ENCODE measurements at places on chromosomes 3 and 15.

- DNase-seq: peak; percentile 47
These were observed 665 bp downstream of the GLB1 start for GRCh38 chr3:33096093-33096868.

DNA sequence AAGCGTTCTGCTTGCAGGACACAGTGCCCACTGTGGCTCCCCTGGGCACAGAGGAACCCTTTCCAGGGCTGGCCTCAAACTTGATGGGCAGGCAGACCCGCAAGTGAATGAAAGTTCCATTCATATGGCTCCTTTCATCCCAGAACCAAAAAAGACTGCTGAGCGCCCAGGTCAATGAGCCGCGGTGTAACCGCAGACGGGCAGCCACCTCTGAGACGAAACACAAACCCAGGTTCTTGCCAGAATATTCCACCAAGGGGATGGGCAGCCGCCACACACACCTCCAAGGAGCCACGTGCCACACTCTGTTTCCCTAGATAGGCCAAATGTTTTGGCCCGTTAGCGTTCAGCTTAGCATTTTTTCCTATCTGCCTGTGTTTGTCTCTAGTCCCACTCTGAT is 82.8 kb upstream of the IGF1R start:
- no peak for DNase-seq

GRCh38 chr3:159128628-159129027 is 326.8 kb downstream of the MFSD1 start:
- no peak for DNase-seq

GRCh38 chr15:41772720-41773331 is 1.5 kb upstream of the MAPKBP1 start:
- peak; percentile 63 for DNase-seq

- DNase-seq: no peak
These were observed 120.2 kb upstream of the ALCAM start for GRCh38 chr3:105246536-105246935.

DNA sequence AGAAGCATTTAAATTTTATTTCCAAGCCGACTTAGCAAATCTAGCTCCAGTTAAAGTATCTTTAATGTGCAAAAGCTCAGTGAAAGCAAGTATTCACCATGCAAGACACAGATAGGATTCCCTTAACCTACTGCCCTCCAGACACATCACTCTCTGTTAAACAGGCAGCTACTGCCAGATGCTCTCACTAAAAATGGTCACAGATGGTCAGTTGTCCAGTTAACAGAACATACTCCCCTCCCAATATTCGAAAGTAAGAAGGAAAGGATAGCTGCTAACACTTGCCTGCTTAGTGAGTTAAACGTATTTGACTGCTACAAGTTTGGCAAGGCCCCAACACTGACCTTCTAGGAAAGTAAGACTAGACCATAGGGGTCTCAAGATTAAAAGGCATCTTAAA is 73.7 kb downstream of the PRTG start:
- no peak for DNase-seq

DNA sequence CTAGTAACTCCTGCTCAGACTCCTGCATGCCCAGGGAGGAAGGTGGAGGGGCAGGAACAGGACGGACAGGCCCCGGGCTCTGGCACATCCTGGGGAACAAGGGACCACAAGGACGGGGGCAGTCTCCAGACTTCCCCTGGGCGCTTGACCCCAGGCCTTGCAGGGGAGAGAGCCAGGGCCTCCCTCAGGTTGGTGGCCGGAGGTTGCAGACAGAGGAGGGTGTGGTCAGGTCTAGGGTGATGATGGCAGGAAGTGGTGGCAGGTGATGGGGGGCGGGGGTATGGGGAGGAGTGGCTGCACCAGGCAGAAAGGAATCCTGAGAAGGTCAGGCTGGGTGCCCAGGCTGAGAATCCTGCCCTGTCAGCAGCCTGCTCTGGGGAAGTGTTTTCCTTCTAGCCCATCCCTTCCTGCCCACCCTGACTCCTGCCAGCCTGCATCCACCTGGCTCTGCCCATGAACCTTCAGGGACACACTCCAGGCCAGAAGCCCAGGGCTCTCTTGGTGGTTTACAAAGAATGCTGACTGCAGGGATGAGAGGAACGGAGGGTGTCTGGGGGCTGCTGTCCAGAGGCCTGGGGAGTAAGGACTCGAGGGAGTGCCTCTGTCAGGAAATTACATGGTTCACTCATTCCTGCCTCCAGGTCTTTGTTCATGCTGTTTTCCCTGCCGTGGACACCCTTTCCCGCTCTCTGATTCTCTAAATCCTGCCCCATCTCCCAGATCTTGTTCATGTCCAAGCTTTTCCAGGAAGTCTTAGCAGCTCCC is 15.8 kb downstream of the LOXL1 start:
- no peak for DNase-seq

DNA sequence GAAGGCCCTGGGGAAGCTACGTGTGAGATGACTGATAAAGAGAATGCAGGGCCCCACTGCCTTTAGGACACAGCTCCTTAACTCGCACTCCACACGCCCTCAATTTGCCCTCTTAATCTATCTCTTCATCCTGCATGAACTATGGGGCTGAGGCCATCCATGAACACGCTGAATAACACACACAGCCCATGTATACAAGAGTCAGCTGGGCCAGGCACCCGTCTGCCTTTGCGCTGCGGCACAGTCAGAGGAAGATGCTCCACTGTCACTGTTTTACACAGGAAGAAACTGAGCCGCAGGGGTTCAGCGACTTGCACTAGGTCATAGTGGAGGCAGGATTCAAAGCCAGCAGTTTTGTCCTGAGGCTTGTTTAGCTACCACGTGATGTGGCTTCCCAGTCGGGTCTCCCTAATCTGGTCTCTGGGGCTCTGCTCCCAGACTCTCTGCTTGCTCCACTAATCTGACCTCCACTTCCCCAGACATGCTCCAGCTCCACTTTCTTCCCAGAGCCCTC is 43.9 kb downstream of the TLE3 start:
- DNase-seq: peak; percentile 26

GRCh38 chr15:54506977-54507524 is 528.8 kb downstream of the UNC13C start:
- DNase-seq: no peak

DNA sequence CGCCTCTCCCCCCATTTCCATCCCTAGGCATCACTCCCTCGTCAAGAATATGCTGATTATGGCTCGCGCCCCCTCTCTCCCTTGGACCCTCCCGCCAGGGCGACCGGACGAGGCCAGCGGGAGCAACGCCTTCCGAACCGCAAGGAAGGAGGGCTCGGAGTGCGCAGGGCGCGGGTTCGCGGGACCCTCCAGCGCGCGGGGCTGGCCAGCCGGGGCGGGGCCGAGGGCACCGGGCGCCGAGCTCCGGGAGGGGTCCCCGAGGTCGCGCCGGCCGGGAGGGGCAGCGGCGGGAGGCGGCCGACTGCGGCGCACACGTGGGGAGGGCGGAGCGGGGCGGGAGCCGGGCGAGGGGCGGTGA is 483 bp downstream of the EHD4 start:
- DNase-seq: no peak

GRCh38 chr3:60053526-60054265 is 1003.9 kb upstream of the CFAP20DC start:
- DNase-seq: no peak

DNA sequence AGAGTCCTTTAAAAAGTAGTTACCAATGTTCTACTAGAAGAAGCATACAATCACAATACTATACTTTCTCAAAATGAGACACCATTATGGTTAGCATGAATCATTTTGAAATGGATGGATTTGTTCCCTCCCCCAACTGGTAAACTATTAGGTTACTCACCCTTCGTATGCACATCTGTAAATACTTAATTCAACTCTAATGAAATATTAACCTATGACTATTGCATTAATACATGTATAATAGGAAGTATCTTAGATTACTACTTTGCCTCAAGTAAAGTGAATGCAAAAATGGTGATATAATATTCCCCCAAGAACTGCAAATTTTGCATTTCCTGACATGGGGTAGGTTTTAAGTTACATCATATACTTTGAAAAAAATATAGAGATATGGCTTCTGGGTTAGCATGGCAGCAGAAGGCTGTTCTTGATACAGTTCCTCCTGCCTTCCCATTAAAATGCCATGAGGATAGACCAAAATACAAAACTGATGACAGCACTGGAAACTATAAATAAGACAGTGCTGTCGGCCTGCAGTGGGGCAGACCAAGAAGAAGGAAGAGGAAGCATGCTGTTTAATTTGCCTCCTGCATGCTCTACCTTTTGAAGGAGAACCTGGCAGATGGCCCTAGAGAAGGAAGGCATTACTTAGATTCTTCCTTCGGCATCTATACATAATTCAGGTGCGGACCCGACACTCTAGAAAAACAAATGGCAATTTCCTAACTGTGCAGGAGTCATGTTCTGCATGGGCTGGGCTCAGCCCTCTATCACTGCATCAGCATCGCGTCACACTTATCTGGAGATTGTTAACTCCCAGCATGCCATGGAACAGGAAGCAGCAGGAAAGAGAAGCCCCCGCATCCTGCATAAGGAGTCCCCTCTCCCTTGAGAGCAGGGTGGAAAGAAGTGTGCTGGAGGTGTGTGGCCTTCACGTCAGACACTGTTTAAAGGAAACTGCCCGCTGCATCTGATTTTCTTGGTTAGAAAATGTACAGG is 41.8 kb upstream of the NEO1 start:
- no peak for DNase-seq

- DNase-seq: no peak
These were observed 5.4 kb downstream of the PFN2 start for GRCh38 chr3:149965278-149965677.

GRCh38 chr15:88792342-88793282 is 10.6 kb upstream of the ACAN start:
- no peak for DNase-seq

DNA sequence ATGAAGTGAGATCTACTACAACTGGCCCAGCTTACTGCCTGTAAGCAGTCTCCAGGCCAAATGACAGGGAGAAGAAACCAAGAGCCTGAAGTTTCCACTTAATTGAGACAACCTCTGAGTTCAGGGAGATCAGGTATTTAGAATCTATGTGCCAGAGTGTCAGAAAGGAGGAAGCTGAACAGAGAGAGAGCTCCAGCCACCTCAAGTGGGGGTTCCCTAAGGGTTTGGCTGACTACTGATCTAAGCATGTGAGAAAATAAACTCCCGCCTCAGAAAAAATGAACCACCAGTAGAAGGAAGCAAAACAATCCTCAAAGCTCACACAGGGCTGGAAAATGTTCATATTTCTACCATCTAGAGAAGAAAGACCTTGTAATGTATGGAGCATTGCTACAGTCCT is 25.0 kb downstream of the ADAM10 start:
- DNase-seq: no peak

DNA sequence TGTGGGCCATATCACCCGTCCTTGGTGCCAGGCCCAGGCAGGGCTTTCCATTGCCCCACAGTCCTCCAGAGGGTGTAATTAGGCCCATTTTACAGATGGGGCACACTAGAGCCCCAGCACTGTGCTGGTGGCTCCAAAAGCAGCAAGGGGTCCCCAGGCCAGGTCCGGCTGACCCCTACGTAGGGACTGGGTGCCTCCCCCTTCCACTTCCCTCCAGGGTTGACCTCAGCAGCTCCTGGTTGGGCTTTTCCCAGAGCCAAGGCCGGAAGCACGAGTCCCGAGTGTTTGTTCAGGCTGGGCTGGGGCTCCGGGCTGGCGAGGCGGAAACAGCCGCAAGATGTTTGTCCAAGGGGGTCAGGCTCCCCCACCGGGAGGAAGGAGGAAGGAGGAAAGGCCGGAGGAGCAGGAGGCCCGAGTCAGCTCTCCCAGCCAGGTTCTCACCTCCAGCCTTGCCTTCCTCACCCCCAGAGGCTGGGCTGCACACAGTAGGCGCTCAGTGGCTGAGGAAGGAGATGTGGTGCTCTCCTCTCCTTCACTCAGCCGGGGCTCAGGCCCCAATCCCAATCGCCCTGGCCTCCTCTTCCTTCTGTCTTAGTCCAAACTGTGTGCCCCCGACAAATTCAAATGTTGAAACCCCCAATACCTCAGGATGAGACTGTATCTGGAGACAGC is 17.1 kb upstream of the PLXND1 start:
- no peak for DNase-seq

- DNase-seq: no peak
These were observed 363.3 kb downstream of the ULK4 start for GRCh38 chr3:41598402-41599126.

DNA sequence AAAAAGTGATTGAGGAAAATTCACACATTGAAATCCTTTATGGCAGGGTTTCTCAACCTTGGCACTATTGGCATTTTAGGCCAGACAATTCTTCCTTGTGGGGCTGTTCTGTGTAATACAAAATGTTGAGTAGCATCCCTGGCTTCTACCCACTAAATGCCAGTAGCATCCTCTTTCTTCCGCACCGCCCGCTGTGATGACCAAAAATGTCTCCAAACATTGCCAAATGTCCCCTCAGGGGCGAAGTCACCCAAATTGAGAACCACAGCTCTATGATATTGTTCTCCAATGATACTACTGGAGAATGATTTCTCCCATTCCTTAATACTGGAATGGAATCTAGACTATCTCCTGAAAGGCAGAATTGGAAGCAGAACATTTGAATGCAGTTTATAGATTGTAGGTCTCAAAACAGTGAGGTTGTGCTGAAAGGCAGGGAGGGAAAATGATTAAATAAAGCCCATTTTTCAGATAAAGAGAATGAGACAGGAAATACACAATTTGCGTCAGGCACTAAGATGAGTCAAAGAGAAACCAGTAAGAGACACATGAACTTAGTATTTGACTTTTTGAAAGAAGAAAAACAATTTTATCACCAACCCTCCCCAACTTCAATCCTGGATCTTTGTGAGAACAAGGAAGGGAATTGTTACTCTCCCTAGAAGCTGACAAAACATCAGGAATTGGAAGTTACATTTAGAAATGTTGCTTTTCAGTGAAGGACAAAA is 101.6 kb upstream of the TNIK start:
- DNase-seq: no peak

DNA sequence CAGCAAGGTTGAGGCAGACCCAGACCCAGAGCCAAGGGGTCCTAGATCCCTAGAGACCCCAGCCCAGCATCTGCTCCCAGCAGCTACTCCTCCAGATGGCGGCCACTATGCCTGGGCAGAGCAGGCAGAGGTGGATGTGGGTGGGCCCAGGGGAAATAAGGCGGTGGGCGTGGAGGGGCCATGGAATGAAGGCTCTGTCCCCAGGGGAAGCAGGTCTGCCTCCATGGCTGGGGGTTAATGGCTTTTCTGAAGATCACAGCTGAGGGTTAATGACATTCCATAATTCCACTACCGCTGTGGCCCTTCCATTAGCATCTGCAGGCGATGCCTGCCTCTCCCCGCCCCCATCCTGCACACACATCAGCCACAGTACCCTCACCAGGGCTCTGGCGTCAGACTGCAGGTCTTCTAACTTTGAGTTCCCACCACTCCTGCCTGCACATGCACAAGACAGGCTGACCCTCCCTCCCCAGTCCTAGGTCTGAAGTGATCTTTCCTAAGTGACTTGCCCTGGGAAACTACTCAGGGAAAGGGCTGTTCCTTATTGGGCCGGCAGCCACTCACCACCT is 41.2 kb downstream of the CCDC33 start:
- no peak for DNase-seq

DNA sequence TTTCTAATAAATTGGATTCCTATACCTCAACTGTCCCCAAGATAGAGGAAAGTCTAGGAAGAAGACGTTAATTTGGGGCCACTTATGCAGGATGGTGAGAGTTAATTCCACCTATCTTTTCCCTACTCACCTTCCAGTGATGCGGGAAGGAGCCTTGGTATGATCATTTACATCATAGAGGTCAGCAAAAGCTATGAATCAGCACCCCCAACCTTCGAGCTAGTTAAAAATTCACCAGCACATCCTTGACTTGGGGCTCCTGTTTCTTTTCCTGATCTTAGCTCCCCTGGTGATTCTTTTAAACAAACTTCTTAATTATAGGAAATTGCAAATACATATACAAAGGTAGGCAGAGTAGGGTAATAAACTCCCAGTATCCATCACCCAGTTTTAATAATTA is 366.6 kb downstream of the SOX2 start:
- no peak for DNase-seq
